Skeletal muscle cell (primary cell): ENCODE measurements at places on chromosomes 4 and X.

- DNase-seq, result peak; percentile 72
Measured at GRCh38 chr4:159010563-159011260, 92.2 kb upstream of the RAPGEF2 start.

- DNase-seq, result peak; percentile 100
Measured at GRCh38 chr4:19945979-19946380, 305.7 kb upstream of the SLIT2 start.

- DNase-seq, result no peak
Measured at GRCh38 chr4:42638993-42639392, 17.9 kb downstream of the ATP8A1 start.

- DNase-seq, result no peak
Measured at GRCh38 chrX:75957107-75957610, 172.1 kb upstream of the MAGEE2 start.

DNA sequence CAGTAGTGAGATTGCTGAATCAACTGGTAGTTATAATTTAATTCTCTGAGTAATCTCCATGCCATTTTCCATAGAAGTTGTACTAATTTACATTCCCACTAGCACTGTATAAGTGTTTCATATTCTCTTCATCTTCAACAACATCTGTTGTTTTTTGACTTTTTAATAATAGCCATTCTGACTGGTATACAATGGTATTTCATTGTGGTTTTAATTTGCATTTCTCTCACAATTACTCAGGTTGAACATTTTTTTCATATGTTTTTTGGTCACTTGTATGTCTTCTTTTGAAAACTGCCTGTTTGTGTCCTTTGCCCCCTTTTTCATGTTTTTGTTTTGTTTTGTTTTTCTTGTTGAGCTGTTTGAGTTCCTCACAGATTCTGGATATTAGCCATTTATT lies 880.2 kb downstream of the RAPGEF2 start:
- no peak for DNase-seq

- no peak for DNase-seq
Measured at GRCh38 chrX:131588995-131589394, 45.1 kb downstream of the OR13H1 start.

DNA sequence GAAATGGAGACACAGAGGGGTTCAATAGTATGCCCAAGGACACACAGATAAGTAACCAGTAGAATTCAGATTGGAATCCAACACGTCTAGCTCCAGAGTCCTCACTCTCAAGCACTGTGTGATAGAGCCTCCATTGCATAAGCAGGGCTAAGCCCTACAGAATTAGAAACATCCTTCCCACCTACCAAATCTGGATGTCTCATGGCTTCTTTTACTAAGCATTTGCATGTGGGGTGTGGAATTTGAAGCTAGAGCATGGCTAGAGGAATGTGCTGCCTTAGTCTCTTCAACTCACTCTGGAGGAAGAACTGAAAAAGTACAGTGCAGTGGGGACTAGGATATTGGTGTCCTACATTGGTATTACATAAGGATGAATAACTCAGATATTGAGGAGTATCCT lies 119.4 kb downstream of the MFAP3L start:
- no peak for DNase-seq

- DNase-seq, result no peak
Measured at GRCh38 chr4:140719686-140720085, 36.5 kb downstream of the TBC1D9 start.

GRCh38 chrX:109350551-109350950 lies 131.3 kb downstream of the GUCY2F start:
- no peak for DNase-seq

- DNase-seq, result no peak
Measured at GRCh38 chr4:26139310-26139924, 181.4 kb upstream of the RBPJ start.
